ENCODE measurements at places on chromosomes 13 and 19. TPM values are rescaled to one million over a fixed set of nuclear protein-coding genes. Genes with fewer than 3 reads are reported as not detected.

The GSX1 gene
- not detected for total RNA-seq

The RB1 gene
- 11.5 TPM for total RNA-seq

GRCh38 chr19:11142528-11143171 lies 12.9 kb downstream of the SPC24 start:
- DNase-seq: no peak

- DNase-seq: no peak
Measured at GRCh38 chr19:21910318-21910717, 74.3 kb upstream of the ZNF43 start.

All from CD8-positive, alpha-beta T cell (primary cell).